Body of pancreas (tissue), 4 donors: ENCODE measurements at places on chromosomes 12 and 14. TPM values are rescaled to one million over a fixed set of nuclear protein-coding genes. Genes with fewer than 3 reads are reported as not detected.

The ACSM4 gene
- not detected for total RNA-seq

The PPP1R3E gene
- total RNA-seq = 5.4 TPM

The LRFN5 gene
- 4.9 TPM for total RNA-seq

The NOVA1 gene
- total RNA-seq = 6.9 TPM

The SLC11A2 gene
- total RNA-seq = 53.2 TPM

The CLEC2A gene
- not detected for total RNA-seq

The CACNA2D4 gene
- not detected for total RNA-seq

DNA sequence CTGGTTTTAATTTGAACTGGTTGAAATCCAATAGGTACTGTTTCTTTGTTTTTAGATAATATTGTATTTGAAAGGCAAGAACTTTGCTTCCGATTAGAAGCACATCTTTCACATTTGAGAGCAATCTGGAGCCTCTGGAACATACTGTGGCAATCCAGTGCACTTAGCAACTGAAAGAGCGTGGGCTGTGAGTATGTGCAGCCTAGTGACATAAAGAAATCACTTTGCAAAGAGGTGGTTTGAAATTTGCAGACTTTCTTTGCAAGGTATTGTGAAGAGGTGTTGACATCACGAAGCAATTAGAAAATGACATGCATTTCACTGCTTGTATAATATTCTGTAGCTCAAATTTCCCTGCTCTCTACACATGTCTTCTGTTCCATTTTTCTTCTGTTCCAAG lies 23.5 kb upstream of the CFAP54 start:
- H3K27me3 ChIP-seq = no peaks in the 10 kb centered on the region
- H3K4me3 ChIP-seq = no peak overlapping the region
- H3K4me1 ChIP-seq = no peaks in the 10 kb centered on the region
- no peak for DNase-seq
- no peak overlapping the region for H3K27ac ChIP-seq

GRCh38 chr12:104730763-104731162 lies 227.3 kb downstream of the SLC41A2 start:
- no peaks in the 10 kb centered on the region for H3K36me3 ChIP-seq
- no peaks in the 10 kb centered on the region for H3K4me1 ChIP-seq
- DNase-seq = no peak

- no peak overlapping the region for H3K27ac ChIP-seq
- no peaks in the 10 kb centered on the region for H3K4me1 ChIP-seq
- H3K4me3 ChIP-seq = no peak overlapping the region
- DNase-seq = no peak
- H3K27me3 ChIP-seq = no peaks in the 10 kb centered on the region
- H3K36me3 ChIP-seq = no peaks in the 10 kb centered on the region
Measured at GRCh38 chr14:24465805-24466204, 23.2 kb upstream of the SDR39U1 start.

- peak within 1 kb of the TSS; percentile 86 for H3K4me3 ChIP-seq
- H3K27me3 ChIP-seq = no peaks in the 10 kb centered on the region
- no peaks in the 10 kb centered on the region for H3K36me3 ChIP-seq
- H3K27ac ChIP-seq = peak within 1 kb of the TSS; percentile 91
Measured at GRCh38 chr14:50559990-50560930, at the start of gene ATL1. Gene ATL1, plus strand, starts transcription at chr14:50560145. Its CDS starts 121 bp downstream, at chr14:50560266.

- no peak overlapping the region for H3K4me3 ChIP-seq
- DNase-seq = peak; percentile 71
- H3K27me3 ChIP-seq = no peaks in the 10 kb centered on the region
Measured at GRCh38 chr14:100383727-100384158, 60.6 kb downstream of the SLC25A47 start.

- no peaks in the 10 kb centered on the region for H3K27me3 ChIP-seq
- peaks cover 71% of the 10 kb centered on the region for H3K4me1 ChIP-seq
- DNase-seq = peak; percentile 68
- H3K27ac ChIP-seq = peak overlapping the region; percentile 90
Measured at GRCh38 chr12:132429946-132430643, 59.9 kb upstream of the FBRSL1 start.

DNA sequence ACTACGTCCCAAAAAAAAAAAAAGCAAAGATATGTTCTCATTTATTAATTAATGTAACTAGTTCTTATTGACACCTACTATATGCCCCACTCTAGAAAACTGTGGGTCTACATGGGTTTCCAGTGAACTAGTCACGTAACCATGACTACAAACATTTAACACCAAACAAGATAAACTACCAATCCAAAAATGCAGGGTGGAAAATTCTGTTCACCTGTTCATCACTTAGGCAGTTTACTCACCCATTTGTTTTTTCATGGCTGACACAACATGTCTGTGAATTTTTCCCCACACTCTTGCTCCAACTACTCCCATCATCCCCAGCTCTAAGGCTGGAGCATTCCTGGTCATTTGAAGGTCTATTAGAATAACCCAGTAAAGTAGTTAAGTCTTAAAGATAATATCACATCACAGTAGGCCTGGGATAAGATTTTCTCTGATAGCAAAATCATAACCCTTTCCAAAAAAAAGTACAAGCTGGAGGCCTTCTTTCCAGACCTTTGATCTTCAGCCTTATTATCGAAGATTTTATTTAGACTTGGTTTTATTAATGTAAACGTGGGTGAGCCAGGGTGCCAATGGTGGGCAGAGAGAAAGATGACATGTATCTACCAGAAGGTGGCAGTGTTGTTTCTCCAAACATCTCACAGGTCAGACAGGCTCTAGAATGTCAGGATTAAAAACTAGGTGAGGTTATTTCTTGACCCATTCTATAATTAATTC lies 61.6 kb upstream of the DAAM1 start:
- peaks cover 4% of the 10 kb centered on the region for H3K27me3 ChIP-seq
- no peak overlapping the region for H3K4me3 ChIP-seq
- peak; percentile 38 for DNase-seq
- no peak overlapping the region for H3K27ac ChIP-seq
- no peaks in the 10 kb centered on the region for H3K4me1 ChIP-seq

DNA sequence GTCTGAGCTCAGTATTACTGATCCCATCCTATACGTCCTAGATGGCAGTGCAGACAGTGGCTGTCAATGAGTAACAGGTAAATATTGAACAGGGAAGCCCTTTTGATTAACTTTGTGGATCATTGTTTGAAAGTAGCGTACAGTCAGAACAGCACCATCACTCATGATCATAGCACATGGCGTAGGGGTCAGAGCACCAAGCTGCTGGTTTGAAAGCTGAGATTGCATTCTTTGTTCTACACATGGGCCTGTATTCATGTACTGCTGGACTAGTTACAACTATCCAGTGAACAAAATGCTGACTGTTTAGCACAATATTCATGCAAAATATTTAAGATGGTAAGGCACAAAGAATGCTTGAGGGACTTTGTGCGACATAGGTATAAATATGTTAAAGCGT lies 131.8 kb downstream of the NPAS3 start:
- no peaks in the 10 kb centered on the region for H3K36me3 ChIP-seq
- no peak for DNase-seq
- H3K4me1 ChIP-seq = no peaks in the 10 kb centered on the region
- no peak overlapping the region for H3K4me3 ChIP-seq

GRCh38 chr12:16297521-16297920 lies 20.0 kb upstream of the SLC15A5 start:
- no peaks in the 10 kb centered on the region for H3K27me3 ChIP-seq
- no peak for DNase-seq
- no peak overlapping the region for H3K4me3 ChIP-seq

DNA sequence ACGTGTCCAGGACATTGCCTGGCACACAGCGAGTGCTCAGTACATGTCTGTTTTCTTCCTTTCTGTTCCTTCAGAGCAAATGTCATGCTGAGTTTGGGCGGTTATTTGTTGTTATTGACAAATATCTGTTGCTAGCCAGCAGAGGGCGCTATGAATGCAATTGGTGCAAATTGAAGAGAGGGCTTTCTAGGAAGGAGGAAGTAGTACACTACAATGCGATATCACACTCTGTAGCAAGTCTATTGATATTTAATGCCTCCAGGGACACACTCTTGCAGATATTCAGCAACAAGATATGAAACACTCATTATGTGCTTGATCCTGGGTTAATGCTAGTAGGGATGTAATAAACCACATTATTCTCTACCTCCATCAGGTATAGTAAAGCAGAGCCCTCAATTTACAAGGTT lies 267.3 kb upstream of the SRRM4 start:
- no peaks in the 10 kb centered on the region for H3K27me3 ChIP-seq
- no peaks in the 10 kb centered on the region for H3K4me1 ChIP-seq
- DNase-seq = peak; percentile 20

DNA sequence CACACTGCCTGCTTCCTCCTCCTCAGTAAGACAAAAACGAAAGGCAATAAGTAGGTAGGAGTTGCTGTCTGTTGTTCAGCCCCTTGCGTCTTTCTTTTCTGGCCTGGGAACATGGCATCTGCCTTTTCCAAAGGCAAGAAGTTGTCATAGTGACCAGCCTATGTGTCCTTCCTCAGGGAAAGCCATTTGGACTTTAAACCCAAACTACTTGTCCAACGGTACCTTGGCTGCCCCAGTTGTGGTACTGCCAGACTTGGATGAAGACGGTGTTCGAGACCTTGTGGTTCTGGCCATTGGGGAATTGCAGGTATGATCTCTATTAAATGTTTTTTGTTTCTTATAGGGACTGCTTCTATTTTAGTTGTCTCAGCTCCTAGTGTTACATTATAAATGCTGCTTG lies 18.5 kb downstream of the FAM234B start:
- H3K27me3 ChIP-seq = no peaks in the 10 kb centered on the region
- peak; percentile 36 for DNase-seq
- no peak overlapping the region for H3K4me3 ChIP-seq
- no peaks in the 10 kb centered on the region for H3K36me3 ChIP-seq
